ENCODE measurements at places on chromosomes 5 and 9. TPM values are rescaled to one million over a fixed set of nuclear protein-coding genes. Genes with fewer than 3 reads are reported as not detected.

FLT4 gene
- 0.04 TPM for polyA plus RNA-seq

PCDHA9 gene
- polyA plus RNA-seq, result not detected

DNA sequence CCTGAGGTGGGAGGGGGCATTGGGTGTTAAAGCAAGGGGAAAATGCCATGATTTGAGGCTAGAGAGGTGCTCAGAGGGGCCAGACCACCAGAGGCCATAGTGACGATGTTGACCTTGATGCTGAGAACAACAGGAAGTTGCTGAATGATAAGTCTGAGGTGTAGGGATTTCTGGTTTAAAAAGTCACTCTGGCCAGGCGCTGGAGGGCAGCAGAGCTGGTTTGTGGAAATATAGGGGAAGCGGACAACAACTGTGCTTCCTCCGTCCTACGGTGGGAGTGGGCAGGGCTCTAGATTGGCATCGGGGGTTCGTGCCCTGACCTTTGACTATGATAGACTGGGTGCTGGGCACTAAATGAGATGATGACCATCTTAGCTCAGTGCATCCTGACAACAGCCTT is 44.7 kb downstream of the STOM start:
- DNase-seq, result no peak
- H3K4me3 ChIP-seq, result no peak overlapping the region
- H3K27ac ChIP-seq, result no peak overlapping the region
- H3K36me3 ChIP-seq, result peaks cover 81% of the 10 kb centered on the region
- no peaks in the 10 kb centered on the region for H3K27me3 ChIP-seq

- H3K27ac ChIP-seq, result no peak overlapping the region
- H3K27me3 ChIP-seq, result peaks cover 57% of the 10 kb centered on the region
- H3K36me3 ChIP-seq, result no peaks in the 10 kb centered on the region
- H3K4me3 ChIP-seq, result no peak overlapping the region
- no peaks in the 10 kb centered on the region for H3K4me1 ChIP-seq
These were observed 12.0 kb downstream of the IRX2 start for GRCh38 chr5:2739360-2740050.

GRCh38 chr9:94082553-94082952 is 1.7 kb upstream of the PTPDC1 start:
- no peaks in the 10 kb centered on the region for H3K4me1 ChIP-seq
- H3K27me3 ChIP-seq, result no peaks in the 10 kb centered on the region
- no peak for DNase-seq
- no peak overlapping the region for H3K4me3 ChIP-seq
- no peaks in the 10 kb centered on the region for H3K36me3 ChIP-seq
